HCT116 (cell line): ENCODE measurements at places on chromosomes 3 and 15. TPM values are rescaled to one million over a fixed set of nuclear protein-coding genes. Genes with fewer than 3 reads are reported as not detected.

CEP97 gene
- 15.7 TPM for total RNA-seq

IL12A gene
- total RNA-seq, result 2.8 TPM

GADL1 gene
- not detected for total RNA-seq

SCG5 gene
- total RNA-seq, result 1.7 TPM

KLHL40 gene
- total RNA-seq, result not detected

PLSCR1 gene
- total RNA-seq, result 44.2 TPM

GRCh38 chr3:76242886-76243753, 457.8 kb upstream of the ZNF717 start:
- no peak for DNase-seq
